Ascending aorta (tissue), 2 donors: ENCODE measurements at places on chromosomes 13 and 19.

DNA sequence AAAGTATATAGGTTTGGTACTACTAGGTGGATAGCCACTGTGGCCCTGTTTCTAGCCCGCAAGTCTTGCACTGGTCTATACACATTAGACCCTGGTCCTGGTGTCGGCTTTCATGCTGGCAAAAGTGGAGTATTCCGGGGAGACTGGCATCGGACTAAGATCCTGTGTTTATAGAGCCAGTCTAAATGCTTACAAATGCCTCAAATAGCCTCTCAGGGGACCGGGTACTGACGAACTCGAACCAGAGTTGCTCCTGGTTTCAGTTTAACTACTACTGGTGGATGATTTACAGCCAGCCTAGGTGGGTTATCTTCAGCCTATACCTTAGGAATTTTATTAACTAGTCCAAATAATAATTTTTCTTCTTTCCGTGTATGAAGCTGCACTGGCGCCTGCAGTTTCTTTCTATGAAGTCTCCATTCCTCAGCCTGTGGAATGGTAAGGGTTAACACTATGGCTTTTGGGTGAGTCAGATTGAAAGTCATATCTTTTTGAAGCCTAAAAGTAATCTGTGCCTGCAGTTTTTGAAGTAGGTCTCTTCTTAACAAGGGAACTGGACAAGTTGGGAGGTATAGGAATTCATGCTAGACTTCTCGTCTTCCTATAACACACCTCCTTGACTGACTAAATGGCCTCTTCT is 51.3 kb downstream of the OR10H4 start:
- DNase-seq: no peak

DNA sequence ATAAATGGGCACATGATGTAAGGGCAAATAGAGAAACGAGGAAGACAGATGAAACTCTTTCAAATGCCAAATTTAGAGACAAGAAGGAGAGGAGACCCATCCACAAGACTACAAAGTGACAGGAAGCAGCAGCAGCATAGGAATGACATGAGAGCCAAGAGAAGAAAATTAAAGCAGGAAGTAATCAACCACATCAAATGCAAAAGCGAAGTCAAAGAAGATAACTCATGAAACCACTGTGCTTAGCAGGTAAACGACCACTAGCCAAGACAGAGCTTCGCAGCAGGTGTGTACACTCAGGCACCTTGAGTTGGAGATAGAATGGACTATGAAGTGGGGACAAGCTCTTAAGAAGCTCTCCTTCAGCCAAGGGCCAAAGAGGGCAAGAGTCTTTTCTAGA is 64.1 kb downstream of the KLF12 start:
- DNase-seq: no peak

GRCh38 chr19:38551450-38551813 is 66.3 kb downstream of the MAP4K1 start:
- DNase-seq: no peak

DNA sequence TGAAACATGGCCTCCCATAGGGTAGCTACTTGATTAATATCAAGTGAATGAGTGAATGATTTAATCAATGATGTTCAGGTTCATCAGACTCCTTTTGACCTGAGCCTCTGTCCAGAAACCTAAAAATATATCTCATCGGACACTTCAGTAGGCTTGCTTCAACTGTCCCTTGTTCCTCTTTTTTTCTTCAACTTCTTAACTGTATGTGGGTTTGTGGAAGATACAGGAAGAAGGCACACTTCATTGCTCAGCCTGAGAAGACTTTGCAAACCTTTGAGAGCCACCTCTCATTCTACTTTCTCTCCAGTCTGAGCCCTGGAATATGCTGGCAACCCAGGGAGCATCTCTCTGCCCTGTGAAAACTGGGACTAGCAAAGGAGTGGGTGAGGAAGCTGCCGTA is 557.0 kb downstream of the FGF9 start:
- no peak for DNase-seq

GRCh38 chr13:23289917-23290357 is 109.2 kb downstream of the SGCG start:
- DNase-seq: no peak

DNA sequence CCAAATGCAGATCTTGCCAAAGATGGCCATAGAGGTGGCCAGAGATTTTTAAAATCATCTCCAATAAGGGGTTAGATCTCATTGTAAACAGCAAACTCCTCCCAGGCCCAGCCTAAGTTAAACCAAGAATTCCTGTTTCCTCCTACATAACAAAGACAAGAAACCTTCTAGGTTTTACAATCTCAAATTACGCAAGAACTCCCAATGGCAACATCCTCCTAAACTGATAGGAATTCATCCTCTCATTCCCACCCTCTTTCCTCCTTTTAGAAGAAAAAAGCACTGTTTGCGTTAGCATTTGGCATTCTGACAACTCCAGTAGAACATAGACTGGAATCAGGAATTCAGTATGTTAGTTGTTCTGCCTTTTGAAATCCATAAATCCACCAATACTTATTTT is 14.6 kb downstream of the PROSER1 start:
- no peak for DNase-seq
